Activated CD4-positive, alpha-beta T cell treated with anti-CD3 and anti-CD28 coated beads, Interleukin-2, amount 10 ng/mL, durations not matched to agents 24 days and 14 days (primary cell): ENCODE measurements at places on chromosomes 4 and X. TPM values are rescaled to one million over a fixed set of nuclear protein-coding genes. Genes with fewer than 3 reads are reported as not detected.

GRCh38 chr4:78553043-78553396 is 1.4 kb downstream of the ANXA3 start:
- no peak for DNase-seq

DNA sequence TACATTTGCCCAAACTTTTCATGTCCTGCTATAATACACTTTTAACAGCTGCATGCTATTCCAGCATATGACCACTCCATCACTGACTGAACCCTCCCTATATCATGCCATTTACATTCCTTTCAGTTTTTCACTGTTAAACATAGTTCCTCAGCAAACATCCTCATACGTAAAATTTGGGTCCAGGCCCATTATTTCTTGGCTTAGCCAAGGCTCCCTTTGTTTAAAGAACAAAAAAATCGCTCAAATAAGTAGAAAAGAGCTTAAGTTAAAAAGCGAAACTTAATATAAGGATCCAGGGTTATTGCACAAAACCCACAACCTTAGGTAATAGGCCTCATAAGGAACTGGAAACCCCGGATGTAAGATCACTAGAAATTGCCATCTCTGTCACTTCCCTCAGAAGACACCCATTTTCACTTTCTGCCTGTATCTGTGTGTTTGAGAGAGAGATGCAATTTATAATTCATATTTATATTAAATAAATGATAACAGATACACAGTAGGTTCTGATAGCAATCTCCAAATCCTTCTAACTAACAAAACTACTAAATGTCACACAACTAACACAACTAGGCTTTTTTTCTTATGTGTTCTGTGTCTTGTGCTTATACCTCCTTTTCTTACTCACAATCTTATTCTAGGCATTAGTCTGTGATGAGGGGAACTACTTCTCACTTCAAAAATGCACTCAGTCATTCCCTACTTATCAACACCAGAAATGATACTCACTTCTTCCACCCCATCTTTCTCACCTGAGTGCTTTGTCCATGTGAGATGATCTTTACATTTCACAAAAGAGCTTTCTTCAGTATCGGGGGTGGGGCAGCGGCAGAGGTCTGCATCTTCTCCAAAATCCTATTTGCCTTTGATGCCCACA is 59.9 kb upstream of the FAM241A start:
- DNase-seq = no peak

DNA sequence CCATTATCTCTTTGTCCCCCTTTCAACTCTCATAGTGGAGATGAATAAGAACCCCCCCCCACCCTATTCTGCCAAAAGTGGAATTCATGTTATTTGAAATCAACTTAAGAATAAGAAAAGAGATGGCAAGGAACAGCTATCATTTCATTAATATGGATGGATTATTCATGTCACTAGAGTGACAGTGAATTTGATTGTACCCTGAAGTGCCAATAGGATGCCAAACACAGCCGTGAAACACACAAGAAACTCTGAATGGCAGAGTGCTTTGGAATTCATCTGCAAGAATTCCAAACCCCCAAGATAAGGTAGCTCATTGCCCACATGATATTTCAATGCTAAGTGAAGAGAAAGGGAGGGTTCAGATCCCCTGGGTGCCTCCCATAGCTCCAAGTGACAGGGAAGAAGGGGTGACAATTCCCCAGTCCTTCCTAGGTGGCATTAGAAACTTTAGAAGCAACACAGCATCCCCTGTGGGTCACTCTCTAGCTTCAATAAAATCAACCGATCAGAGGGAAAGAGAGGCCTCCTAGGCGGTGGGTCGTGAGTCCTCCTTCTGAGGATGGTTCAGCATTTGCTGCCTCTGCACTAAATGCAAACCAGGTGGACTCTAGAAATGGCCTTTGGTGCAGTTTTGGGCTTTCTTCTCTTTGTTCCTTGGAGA is 84.3 kb downstream of the MGST2 start:
- no peak for DNase-seq

DNA sequence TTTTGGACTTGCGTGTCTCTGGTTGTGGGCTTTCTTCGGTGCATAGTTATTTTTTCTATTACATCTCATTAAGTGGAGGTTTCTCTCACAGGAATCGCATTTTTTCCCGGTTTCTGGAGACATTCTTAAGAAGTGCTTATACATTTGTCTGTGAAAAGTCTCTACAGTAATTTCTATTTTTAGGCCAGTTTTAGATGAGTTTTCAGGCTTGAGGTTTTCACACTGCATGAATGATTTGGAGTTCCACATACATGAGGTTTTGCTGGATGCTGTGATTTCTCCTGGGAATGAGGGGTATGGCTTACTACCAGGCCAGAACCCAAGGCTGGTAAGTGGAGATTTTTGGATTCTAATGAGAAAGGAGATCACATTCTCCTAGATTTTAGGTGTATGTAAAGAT is 422.6 kb upstream of the SLIT2 start:
- no peak for DNase-seq

- no peak for DNase-seq
Observed at GRCh38 chrX:134139090-134139489, 97.9 kb upstream of the CCDC160 start.

Gene CHRDL1
- not detected in 2 replicates for total RNA-seq

DNA sequence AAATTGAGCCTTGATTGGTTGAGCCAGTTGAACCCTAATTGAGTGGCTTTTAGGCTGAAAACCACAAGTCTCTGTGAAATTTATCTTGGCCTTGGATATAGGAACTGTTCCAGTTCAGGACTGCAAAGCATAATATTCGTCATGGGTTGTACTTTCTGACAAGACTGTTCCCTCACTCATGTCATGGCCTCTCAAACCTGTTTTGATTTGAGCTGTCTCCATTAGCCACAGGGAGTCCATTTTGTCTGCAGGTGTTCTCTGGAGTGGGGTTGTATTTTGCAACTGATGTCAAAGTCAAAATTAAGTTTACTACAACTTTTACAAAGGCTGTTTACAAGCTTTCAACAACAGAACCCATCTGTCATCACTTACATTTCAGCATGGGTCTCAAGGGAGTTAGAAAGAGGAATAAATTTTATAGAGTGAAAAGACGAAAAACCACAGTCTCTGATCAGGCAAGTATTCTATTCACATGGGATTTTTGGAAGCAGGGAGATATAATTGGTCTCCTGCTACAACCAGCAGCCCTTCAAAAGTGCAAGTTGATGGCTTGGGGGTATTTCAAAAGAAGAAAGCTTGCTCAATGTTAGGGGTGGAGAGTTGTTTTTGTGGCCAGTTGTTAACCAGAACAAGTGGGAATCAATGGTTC is 1716.3 kb downstream of the C4orf33 start:
- DNase-seq = no peak

Gene TRPC3
- total RNA-seq = 2.7 and 3.1 TPM in 2 replicates

Gene TMEM31
- total RNA-seq = not detected in 2 replicates

Gene ABLIM2
- total RNA-seq = 0.28 and 0.63 TPM in 2 replicates

DNA sequence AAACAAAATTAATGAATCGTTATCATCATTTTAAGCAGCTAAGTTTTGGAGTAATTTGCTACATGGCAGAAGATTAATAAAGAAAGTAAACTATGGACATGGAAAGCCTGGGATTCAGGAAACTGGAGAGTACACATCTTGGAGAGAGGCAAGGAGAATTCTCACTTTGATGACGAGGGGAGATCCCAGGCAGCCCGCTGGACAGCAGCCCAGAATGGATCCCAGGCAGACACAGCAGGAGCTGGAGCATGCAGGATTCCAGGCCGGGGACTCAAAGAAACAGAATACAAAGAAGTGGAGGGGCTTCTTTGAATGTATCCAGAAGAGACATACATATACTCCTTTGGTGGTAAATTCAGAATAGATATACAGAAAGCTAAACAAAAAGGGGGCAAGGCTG is 118.0 kb upstream of the ATP6AP2 start:
- DNase-seq = no peak

- no peak for DNase-seq
Observed at GRCh38 chr4:56613101-56613862, 67.8 kb downstream of the HOPX start.
